A673 (cell line): ENCODE measurements at places on chromosomes 4 and X. TPM values are rescaled to one million over a fixed set of nuclear protein-coding genes. Genes with fewer than 3 reads are reported as not detected.

DNA sequence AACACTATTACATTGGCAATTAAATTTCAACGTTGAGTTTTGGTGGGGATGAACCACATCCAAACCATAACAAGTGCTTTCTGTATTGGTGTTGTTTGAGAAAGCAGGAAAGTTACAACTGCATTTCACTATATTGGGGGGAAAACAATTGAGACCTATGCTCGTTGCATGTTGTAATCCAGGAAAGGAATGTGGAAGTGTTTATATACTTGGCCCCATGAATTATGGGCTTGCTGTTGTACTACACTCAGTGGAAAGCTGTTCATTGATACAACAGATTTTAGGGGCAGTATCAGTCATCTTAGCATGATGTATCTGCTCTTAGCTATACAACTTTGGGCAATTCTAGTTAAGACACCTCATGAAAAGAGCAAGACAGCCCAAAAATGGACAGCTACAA is 52.4 kb downstream of the KLHL5 start:
- DNase-seq = no peak

CYLC1 gene
- not detected in 2 replicates for total RNA-seq

IL15 gene
- total RNA-seq = 0.21 and 0.37 TPM in 2 replicates

ODAPH gene
- not detected in 2 replicates for total RNA-seq

DNA sequence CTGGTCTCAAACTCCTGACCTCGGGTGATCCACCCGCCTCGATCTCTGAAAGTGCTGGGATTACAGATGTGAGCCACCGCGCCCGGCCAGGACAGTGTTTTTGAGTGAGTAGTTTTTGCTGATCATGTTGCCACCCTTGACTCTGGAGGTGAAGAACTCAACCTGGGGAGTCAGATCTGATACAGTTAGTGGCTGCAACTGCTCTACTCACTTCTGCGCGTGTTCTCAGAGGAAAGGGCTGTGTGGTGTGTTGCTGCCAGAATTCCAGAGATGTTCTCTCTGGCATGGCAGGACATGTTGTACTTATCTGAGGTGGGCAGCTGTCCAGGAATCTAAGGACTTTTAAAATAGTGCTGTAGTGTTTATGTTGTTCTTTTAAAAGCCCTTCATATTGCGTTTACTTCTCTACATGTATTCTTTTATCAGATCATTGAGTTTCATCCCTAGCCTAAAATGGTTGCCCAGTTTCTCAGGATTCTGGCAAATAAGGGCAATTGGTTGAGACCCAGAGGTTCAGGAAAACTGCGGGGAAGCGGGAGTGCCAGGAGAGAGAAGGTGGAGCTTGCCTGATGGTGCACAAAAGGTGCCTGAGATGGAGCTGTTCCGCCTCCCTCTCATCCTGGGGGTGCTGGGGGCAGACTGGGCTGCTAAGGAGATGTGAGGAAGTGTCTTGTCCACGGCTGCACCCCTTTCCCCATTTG is 97.7 kb downstream of the ARHGAP10 start:
- no peak for DNase-seq

GRCh38 chr4:46249106-46249505 is 125.3 kb upstream of the GABRG1 start:
- DNase-seq = peak; percentile 95

DNA sequence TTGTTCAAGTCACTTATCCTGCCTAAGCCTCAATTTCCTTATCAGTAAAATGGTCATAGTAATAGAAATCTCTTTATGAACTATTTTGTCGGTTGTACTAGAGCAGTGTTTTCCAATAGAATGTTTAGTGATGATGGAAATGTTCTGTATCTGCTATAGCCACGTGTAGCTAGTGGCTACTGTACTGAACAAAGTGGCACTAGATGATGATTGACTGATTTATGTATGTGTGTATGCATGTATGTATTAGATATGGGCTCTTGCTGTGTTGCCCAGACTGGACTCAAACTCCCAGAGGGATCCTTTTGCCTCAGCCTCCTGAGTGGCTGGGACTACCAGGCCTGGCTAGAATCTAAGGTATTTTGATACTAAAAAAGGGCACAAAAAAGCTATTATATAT is 24.7 kb upstream of the SLC9B1 start:
- no peak for DNase-seq

GRCh38 chrX:28039258-28039657 is 58.0 kb upstream of the DCAF8L1 start:
- no peak for DNase-seq

DNA sequence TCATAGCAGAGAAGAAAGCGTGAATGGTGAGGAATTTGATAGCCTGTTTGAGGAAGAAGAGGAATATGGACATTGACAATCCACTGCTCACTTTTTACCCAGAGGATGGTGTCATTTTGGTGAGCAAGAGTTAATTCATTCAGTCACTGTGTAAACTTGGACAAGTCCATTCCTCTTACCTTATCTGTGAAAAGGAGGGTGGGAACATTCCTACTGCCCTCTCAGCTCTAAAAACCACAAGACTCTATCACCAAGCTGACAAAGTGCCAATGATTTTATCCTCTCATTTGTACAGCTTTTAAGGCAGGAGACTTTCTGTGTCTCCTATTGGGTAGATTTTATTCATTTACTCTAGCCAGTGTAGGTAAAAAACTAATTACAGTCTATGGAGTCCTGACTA is 103.8 kb downstream of the LUZP4 start:
- no peak for DNase-seq

DNA sequence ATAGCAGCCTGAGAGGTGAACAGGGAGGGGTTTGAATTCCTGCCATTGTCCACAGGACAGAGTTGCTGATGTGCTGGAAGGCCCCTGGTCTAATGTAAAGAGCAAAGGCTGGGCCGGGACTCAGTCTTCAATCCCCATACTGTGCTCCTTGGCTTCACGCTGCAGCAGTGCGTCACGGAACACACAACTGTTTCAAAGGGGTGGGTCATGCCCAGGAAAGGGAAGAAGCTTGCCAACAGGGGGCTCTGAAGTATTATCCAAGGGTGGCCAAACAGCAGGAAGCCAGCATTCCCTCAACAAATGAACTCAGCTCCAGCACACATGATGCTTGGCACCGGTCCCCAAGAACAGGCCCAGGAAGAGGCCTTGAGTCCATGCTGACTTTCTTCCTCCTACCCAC is 122.5 kb downstream of the NFKB1 start:
- DNase-seq = peak; percentile 80

DNA sequence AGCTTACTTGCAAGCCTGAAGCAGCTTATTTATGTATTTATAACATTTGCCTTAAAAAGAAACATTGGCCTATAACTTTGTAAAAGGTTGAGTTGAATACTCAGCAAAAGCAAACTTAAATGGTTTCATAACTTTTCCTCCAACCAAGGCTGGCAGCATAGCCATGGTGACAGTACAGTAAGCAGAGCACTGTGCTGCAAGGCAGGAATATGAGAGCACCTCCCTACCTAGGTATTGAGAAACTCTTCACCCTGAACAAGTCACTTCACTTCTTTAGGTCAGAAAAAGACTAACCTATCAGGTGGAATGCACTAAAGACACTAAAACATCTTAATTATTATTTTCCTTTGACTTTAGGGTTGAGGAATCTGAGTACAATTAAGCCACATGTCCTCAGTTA is 63.9 kb upstream of the GYPA start:
- no peak for DNase-seq

ZDHHC15 gene
- not detected in 2 replicates for total RNA-seq

ATOH1 gene
- total RNA-seq = not detected in 2 replicates

RPS6KA6 gene
- total RNA-seq = not detected in 2 replicates

DNA sequence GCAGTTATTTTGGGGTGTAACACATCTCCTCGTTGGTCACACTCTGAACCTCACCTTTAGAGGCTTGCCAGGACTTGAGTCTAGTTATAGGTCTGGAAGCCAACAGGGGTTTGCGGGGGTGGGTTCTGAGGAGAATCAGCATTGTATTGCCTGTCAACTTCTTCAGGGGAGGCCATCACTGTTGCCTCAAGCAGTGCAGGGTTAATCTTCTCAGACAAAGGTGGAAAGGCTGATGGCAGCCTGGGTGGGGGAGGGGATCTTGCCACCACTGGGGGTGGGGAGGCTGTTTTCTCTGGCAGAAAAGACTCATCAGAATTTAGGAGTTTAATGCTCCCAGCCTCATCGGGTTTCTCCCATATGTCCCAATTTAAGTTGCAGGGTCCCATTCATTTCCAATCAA is 387.8 kb downstream of the PRR32 start:
- DNase-seq = no peak

DNA sequence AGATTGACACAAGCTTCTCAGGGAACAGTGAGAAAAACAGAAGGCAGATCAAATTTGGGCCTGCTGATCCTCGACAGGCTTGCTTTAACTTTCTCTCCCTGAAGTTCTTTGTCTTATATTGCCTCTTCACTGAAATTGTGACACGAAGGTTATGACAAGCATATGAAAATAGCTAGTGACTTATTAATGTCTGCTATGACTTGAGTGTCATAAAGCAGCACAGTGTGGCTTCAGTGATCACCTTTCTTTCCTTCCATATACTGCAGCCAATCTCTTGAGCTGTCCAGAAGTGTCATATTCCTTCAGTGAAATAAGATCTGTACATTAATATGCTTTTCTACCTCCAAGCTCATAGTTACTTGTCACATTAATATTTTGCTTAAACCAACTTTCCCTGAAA is 870.2 kb downstream of the C4orf33 start:
- no peak for DNase-seq

PNMA5 gene
- total RNA-seq = not detected in 2 replicates

GRCh38 chr4:41184009-41184408 is 30.3 kb downstream of the APBB2 start:
- DNase-seq = no peak

DNA sequence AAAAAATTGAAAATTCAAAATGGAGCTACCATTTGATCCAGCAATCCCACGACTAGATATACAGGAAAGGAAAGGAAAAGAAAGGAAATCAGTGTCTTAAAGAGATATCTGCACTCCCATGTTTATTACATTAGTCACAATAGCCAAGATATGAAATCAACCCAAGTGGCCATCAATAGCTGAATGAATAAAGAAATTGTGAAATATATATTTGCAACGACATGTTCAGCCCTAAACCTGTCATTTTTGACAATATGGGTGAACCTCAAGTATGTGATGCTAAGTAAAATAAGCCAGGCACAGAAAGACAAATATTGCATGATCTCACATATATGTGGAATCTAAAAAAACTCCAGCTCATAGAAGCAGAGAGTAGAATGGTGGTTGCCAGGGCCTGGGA is 155.1 kb downstream of the ANXA5 start:
- no peak for DNase-seq

DNA sequence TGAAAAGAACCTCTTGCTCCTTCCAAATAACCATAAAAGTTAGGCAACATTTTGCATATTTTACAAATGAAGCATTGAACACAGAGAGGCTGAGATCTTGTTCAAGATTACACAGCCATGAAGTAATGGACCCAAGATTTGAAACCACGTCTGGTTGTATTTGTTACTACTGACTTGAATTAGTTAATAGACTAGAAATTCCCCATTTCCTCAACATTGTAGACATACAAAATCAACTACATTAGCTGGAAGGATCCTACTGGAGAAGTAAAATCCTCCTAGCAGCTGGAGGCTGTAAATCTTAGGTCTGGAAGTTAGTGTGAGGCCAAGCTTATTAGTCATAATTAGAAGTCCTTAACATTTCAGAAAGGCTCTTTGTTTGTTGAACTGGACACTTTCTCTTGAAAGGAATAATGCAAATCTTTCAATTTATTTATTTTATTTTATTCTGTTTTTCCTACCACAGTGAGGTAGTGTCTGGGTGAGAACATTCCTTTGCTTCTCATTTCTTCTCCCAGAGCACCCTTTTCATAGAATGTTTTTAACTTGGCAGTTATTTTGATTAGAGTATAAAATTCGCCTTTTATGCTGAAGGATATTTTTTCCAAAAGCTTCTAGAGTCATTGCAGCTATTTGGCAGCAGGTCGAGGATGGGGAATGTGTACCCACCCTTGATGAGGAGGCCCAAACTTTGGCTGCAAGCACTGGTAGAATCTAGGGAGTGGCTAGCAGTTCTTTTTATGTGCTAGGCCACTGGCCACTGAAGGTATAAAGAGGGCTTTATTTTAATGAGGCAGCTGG is 62.0 kb upstream of the CLNK start:
- DNase-seq = no peak

DNA sequence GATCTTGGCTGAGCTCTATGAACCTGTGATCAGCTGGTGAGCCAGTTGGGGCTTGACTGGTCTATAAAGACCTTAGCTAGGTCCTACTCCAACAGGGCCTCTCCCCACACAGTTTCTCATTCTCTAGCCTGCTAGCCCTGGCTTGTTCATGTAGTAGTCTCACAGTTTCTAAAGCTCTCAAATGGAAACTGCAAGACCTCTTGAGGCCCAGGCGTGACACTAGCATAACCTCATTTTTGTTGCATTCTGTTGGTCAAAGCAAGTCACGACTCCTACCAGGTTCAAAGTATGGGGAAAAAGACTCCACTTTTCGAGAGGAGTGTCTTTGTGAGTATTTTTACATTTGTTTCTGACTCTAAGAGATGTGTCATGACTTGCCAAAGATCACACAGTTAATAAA is 50.9 kb downstream of the CEP44 start:
- no peak for DNase-seq

BCLAF3 gene
- 7.7 and 9.8 TPM in 2 replicates for total RNA-seq
